Activated gamma-delta T cell treated with Interleukin-2 at 50 U/mL for 16 hours (primary cell): ENCODE measurements at places on chromosomes 16 and 17.

GRCh38 chr16:74073456-74073855 lies 223.2 kb upstream of the PSMD7 start:
- no peak for DNase-seq

DNA sequence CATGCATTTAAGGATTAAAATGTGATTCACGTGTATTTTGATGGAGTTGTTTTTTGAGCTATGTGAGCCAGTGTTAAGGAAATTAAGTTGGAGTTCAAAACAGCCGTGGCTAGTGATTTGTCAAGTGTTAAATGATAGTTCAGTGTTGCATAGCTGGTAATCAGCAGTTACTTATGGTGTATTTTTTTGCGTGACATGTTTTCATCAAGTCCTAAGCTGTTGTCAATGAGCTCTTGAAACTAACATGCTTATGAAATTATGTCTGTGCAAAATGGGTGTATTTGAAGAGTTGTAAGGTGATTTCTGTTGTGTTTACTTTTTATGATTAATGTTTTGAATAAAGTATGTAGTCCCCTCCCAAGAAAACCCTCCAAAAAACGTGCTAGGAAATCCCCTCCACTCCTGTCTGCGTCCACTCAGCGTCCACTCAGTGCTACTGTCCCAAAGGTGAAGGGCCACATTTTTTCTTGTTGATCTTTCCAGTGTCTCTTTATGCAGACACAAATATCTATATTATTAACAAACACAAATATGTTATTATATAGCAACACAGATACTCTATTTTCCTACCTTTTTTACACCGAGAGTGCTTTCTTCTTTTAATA lies 30.0 kb downstream of the USP10 start:
- no peak for DNase-seq

GRCh38 chr16:57514791-57515600 lies 21.4 kb downstream of the CCDC102A start:
- no peak for DNase-seq

- DNase-seq, result no peak
These were observed 237.6 kb downstream of the SOX9 start for GRCh38 chr17:72358465-72358864.

DNA sequence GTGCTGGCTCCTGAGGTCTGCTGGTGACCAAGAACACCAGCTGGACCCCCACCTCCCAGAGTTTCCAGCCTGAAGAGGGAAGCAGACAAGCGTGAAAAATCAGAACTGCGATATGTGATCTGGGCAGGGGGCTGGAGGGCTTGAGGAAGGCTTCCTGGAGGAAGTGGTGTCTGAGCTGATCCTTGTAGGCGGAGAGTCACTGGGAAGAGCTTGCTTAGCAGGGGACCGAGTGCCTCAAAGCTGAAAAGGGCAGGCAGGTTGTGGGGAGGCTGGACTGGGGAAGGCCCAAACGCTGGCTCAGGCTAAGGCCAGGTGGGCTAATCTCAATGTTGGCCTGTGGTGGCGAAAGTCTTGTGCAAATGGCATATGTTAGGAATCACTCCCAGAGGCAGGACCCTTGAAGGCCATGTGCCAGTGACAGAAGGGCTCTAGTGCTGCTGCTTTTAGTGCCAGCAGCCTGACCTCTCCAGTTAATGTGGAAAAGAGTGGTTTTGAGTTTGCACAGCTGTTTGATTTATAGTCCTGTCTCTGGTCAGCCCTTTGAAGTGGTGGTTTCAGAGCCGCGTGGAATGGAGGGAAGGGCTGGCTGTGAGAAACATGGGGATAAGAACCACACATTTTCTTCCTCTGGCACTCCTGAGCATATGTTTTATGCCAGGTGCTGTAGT lies 85.3 kb upstream of the LGALS9 start:
- DNase-seq, result no peak

DNA sequence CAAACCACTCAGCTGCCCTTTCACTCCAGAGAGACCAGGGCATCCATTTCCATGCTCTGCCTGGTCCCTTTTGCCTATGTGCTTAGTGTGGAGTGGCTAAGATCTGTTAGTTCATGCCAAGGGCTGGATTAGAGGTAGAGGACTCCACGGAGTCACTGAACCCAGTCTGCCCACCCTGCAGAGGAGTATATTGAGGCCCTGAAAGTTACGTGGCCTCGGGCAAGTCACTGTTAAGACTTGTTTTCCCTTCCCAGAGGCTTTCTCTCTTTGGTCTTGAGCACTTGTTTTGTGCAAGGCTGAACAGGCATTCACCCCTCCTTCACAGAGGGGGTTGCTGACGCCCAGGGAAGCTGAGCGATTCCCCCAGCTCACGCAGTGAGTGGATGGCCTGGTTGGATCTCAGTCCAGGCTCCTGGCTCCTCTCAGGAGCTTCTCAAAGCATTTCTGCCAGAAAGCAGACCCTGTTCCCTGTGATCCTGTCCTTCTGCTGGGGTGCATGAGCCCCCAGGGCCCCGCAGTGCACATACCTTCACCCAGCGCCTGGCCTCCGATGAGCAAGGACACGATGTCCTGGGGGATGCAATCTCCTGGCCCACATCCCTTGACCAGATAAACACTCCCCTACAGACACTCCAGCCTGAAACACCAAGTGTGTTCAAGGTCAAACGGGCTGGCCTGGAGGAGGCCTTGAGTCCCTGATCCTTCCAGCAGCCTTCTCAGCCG lies 153.4 kb upstream of the GSE1 start:
- no peak for DNase-seq

DNA sequence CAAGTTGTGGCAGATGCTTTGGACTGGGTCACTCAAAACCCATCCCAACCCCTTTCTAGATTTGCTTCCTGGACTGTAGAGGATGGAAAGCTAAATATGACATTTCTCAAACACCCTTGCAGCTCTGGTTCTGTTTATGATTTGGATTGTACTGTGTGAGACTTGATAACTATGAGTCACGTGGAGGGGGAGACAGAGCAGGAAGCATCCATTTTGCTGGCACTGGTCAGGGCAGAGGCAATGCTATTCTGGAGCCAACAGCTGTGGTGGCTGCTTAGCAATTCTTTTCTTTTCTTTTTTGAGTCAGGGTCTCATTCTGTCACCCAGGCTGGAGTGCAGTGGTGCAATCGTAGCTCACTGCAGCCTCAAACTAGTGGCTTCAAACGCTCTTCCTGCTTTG lies 13.6 kb upstream of the TERF2 start:
- no peak for DNase-seq
